IMR-90 (cell line): ENCODE measurements at places on chromosomes 7 and 10. TPM values are rescaled to one million over a fixed set of nuclear protein-coding genes. Genes with fewer than 3 reads are reported as not detected.

GRCh38 chr10:48638739-48639527 lies 34.1 kb upstream of the ARHGAP22 start:
- H3K36me3 ChIP-seq, result no peaks in the 10 kb centered on the region
- no peak overlapping the region for H3K4me3 ChIP-seq
- peaks cover 2% of the 10 kb centered on the region; the same call in 1 of the 2 replicates for H3K4me1 ChIP-seq
- H3K27me3 ChIP-seq, result no peaks in the 10 kb centered on the region
- no peak overlapping the region for H3K27ac ChIP-seq
- no peak for DNase-seq

SUN3 gene
- total RNA-seq, result not detected in 2 replicates

- DNase-seq, result no peak
- no peak overlapping the region for H3K27ac ChIP-seq
- H3K4me3 ChIP-seq, result no peak overlapping the region
- H3K36me3 ChIP-seq, result no peaks in the 10 kb centered on the region
- H3K27me3 ChIP-seq, result peaks cover 7% of the 10 kb centered on the region
Observed at GRCh38 chr7:130473289-130473688, 18.6 kb upstream of the MEST start.

TMEM229A gene
- not detected in 2 replicates for total RNA-seq

GRCh38 chr10:130750441-130750840 lies 561.1 kb downstream of the TCERG1L start:
- H3K27ac ChIP-seq, result no peak overlapping the region
- no peaks in the 10 kb centered on the region for H3K27me3 ChIP-seq
- no peaks in the 10 kb centered on the region for H3K4me1 ChIP-seq
- H3K4me3 ChIP-seq, result no peak overlapping the region

GRCh38 chr7:79436378-79436777 lies 17.1 kb downstream of the MAGI2 start:
- no peak for DNase-seq
- H3K4me3 ChIP-seq, result no peak overlapping the region
- H3K4me1 ChIP-seq, result peaks cover 2% of the 10 kb centered on the region; the same call in 1 of the 2 replicates
- H3K36me3 ChIP-seq, result no peaks in the 10 kb centered on the region
- H3K27me3 ChIP-seq, result no peaks in the 10 kb centered on the region

DNA sequence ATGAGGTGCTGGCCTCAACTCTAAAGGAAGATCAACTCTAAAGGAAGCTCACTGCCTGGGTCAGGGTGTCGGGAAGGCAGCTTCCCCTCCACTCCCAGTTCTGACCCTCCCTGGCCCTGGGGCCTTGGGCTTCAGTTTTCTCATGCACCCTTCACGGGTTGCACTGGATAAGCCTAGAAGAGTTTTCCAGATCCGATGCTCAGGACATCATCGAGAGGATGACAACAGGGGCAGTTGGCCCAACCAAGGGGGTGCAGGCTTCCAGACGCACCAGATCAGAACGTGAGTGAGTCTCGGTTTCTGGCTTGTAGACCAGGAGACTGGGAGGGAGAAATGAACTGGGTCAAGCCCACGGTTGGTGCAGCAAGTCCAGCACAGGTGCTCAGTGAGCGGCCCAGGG lies 34.2 kb upstream of the CHST15 start:
- no peaks in the 10 kb centered on the region for H3K4me1 ChIP-seq
- DNase-seq, result no peak
- H3K27me3 ChIP-seq, result no peaks in the 10 kb centered on the region
- H3K27ac ChIP-seq, result no peak overlapping the region

DNA sequence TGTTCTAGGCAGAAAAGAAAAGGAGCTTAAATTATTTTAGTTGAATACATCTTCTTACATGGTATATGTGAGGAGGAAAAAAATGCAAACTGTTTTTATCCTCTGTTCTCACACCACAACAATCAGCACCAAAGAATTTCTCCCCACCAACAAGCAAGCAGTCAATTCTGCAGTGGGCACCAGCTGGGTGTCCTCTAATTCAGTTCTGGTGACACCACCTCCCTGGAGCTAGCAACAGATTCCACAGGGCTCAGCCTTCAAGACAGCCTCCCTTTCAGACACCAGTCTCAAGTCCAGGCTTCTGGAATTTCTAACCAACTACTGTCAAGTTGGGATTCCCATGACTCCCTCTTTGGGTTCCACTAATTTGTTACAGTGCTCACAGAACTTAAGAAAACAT lies 490.2 kb upstream of the IGFBP3 start:
- no peaks in the 10 kb centered on the region for H3K36me3 ChIP-seq
- H3K27me3 ChIP-seq, result no peaks in the 10 kb centered on the region
- H3K4me1 ChIP-seq, result peaks cover 2% of the 10 kb centered on the region; the same call in 1 of the 2 replicates
- no peak overlapping the region for H3K27ac ChIP-seq
- H3K4me3 ChIP-seq, result no peak overlapping the region

DNA sequence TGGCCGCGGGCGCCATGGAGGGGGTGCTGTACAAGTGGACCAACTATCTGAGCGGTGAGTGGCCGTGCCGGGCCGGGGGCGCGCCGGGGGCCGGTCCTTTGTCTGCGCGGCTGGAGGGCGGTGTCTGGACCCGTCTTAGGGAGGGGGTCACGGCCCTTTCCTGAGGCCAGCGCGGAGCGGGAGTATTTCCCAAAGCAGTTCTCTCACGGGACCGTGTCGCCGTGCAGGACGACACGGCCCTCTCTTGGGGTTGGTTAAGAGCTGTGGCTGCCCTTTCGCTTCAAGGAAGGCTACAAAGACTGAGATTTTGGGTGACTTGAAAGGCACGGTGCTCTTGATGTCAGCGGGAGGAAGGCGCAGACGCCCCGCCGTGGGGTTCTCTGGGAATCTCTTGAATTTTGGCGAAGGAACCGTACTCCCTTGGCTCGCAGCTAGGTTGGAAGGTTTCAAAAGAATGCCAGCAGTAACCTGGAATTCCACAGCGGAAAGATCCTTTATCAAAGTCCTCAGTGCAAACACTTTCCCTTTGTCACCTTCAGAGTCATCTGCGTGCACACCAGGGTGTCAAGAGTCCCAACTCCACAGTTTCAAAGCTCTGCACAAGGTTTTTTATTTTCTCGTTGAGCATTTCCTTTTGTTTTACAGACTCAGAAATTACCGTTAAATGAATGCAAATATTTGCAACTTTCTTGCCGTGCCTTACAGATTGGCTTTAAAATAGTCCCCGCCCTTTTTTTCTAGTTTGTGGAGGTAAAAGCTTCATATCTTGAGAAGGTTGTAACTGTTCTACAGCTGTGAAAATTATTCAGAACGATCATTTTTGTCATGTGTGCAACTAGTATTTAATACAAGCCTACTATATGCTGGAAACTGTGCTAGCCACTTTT lies 780 bp downstream of the PLEKHA8 start:
- DNase-seq, result peak; percentile 19
- peak overlapping the region; percentile 81 for H3K4me3 ChIP-seq
- H3K36me3 ChIP-seq, result no peaks in the 10 kb centered on the region

- H3K27ac ChIP-seq, result no peak overlapping the region
- DNase-seq, result peak; percentile 83
- no peaks in the 10 kb centered on the region for H3K36me3 ChIP-seq
Observed at GRCh38 chr7:39746103-39746819, 122.9 kb downstream of the RALA start.

GRCh38 chr7:105677817-105678573 lies 96.7 kb upstream of the EFCAB10 start:
- DNase-seq, result no peak
- H3K4me1 ChIP-seq, result peaks cover 4% of the 10 kb centered on the region; the same call in 1 of the 2 replicates
- no peaks in the 10 kb centered on the region for H3K36me3 ChIP-seq
- H3K27ac ChIP-seq, result no peak overlapping the region

- H3K36me3 ChIP-seq, result no peaks in the 10 kb centered on the region
- peaks cover 15% of the 10 kb centered on the region for H3K4me1 ChIP-seq
- DNase-seq, result no peak
Observed at GRCh38 chr10:69745698-69746097, 56.0 kb upstream of the COL13A1 start.

OR13A1 gene
- total RNA-seq, result not detected in 2 replicates

DNA sequence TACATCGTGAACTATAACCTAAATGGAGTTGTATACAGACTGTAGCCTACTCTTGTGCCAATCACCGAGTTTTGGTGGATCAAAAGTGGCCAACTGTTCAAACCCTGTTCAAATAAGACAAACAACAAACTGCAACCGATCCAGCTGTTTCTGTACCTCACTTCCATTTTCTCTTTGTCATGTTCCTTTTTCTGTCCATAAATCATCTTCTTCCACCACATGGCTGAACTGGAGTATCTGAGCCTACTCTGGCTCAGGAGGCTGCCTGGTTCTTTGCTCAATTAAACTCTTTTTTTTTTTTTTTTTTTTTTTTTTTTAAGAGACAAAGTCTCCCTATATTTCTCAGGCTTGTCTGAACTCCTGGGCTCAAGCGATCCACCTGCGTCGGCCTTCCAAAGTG lies 59.0 kb upstream of the NPVF start:
- no peak overlapping the region for H3K4me3 ChIP-seq
- no peaks in the 10 kb centered on the region for H3K36me3 ChIP-seq
- H3K27me3 ChIP-seq, result no peaks in the 10 kb centered on the region
- no peak overlapping the region for H3K27ac ChIP-seq
- DNase-seq, result no peak
- no peaks in the 10 kb centered on the region for H3K4me1 ChIP-seq

LRRC61 gene
- total RNA-seq, result not detected in 2 replicates

DNA sequence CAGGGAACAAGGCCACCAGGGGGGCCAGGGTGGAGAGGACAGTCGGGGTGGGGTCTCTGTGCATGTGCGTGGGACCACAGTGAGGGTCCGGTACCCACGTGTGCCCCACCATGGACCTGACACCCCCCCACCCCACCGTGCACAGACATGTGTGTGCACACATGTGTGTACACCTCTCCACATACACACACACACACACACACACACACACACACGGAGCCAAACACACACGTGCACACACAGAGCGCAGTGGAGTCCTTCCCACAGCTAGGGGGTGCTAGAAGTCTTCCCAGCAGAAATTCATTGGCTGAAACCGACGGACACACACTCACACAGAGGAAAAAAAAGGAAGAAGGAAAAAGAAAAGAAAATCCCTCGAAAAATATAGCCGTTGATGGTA lies 42.8 kb upstream of the GNA12 start:
- DNase-seq, result peak; percentile 82
- H3K36me3 ChIP-seq, result no peaks in the 10 kb centered on the region
- H3K27ac ChIP-seq, result no peak overlapping the region
- H3K4me1 ChIP-seq, result no peaks in the 10 kb centered on the region

DNA sequence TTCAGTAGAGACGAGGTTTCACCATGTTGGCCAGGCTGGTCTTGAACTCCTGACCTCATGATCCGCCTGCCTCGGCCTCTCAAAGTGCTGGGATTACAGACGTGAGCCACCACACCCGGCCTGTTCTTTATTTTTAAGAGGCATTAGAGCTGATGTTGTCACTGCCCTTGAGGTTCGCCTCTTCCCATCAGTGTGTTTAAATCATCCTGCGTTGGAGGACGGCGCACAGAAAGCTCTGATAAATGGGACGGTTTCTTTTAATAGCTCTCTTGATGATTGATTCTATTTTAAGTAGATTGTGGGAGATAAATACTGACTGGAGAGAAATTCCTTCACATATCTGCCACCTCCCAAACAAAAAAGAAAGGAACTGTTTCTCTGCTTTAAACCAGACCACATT lies 29.0 kb downstream of the UPP1 start:
- DNase-seq, result no peak
- H3K27me3 ChIP-seq, result peaks cover 3% of the 10 kb centered on the region; the same call in 1 of the 2 replicates
- H3K36me3 ChIP-seq, result no peaks in the 10 kb centered on the region
- H3K4me1 ChIP-seq, result no peaks in the 10 kb centered on the region
- H3K27ac ChIP-seq, result no peak overlapping the region

GRCh38 chr10:30192846-30193608 lies 133.6 kb upstream of the JCAD start:
- no peak for DNase-seq
- peaks cover 10% of the 10 kb centered on the region for H3K4me1 ChIP-seq
- H3K27me3 ChIP-seq, result peaks cover 11% of the 10 kb centered on the region
- no peak overlapping the region for H3K27ac ChIP-seq
- H3K4me3 ChIP-seq, result no peak overlapping the region
- H3K36me3 ChIP-seq, result no peaks in the 10 kb centered on the region
